ENCODE measurements at places on chromosomes 16 and 17. TPM values are rescaled to one million over a fixed set of nuclear protein-coding genes. Genes with fewer than 3 reads are reported as not detected.

- no peak overlapping the region for H3K4me3 ChIP-seq
- no peaks in the 10 kb centered on the region for H3K36me3 ChIP-seq
- DNase-seq, result no peak
- H3K27me3 ChIP-seq, result no peaks in the 10 kb centered on the region
These were observed 99.5 kb downstream of the SYCE1L start for GRCh38 chr16:77298418-77299360.

GRCh38 chr17:40318830-40319391 lies 9.9 kb downstream of the RARA start:
- peak overlapping the region; percentile 95 for H3K4me3 ChIP-seq
- H3K36me3 ChIP-seq, result no peaks in the 10 kb centered on the region
- peaks cover 94% of the 10 kb centered on the region for H3K4me1 ChIP-seq
- no peaks in the 10 kb centered on the region for H3K27me3 ChIP-seq
- peak; percentile 76 for DNase-seq

DNA sequence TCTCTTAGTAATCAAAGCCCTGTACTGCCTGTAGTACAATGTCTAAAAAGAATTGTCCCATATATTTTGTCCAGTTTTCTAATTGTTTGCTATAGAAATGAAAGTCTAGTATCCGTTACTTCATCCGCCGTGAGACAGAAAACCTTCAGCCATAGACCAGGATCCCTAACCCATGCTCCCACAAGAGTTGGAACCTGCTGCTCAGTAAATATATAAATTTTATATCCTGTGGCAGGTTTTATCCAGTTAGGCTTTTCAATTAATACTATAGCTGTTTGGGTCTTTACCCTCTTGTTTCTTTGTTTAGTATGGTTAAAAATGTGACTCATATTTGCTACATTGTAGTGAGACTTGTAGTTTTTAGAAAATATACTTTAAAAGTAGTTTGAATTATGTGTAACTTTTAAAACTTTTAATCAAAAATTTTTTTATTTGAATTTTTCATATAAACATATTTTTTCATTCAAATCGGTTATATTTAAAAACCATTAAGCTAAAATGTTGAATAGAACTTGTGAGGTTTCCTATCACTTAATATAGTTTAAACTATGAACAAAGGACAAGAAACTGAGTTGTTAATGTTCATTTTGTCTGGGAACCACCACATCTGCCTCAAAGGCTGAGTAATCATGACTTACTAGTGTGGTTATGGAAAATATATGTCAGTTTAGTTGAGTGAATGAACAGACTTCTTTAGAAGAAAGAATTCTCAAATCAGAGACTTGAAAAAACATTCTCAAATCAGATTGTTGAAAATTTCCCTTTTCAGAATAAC lies 54.8 kb downstream of the VMP1 start:
- no peak overlapping the region for H3K4me3 ChIP-seq
- peaks cover 2% of the 10 kb centered on the region for H3K4me1 ChIP-seq
- H3K27ac ChIP-seq, result no peak overlapping the region
- H3K36me3 ChIP-seq, result peaks cover 10% of the 10 kb centered on the region
- no peak for DNase-seq

Gene MT4
- total RNA-seq, result 113 TPM

GRCh38 chr16:59220011-59220410 lies 485.9 kb upstream of the GOT2 start:
- H3K27me3 ChIP-seq, result no peaks in the 10 kb centered on the region
- H3K27ac ChIP-seq, result no peak overlapping the region
- H3K4me3 ChIP-seq, result no peak overlapping the region

GRCh38 chr17:38908676-38909181 lies 16.7 kb upstream of the LASP1NB start:
- peak; percentile 64 for DNase-seq
- no peaks in the 10 kb centered on the region for H3K27me3 ChIP-seq
- peaks cover 35% of the 10 kb centered on the region for H3K36me3 ChIP-seq
- peak overlapping the region; percentile 59 for H3K27ac ChIP-seq
- H3K4me1 ChIP-seq, result peaks cover 61% of the 10 kb centered on the region
